ENCODE measurements at places on chromosomes 16 and 17. TPM values are rescaled to one million over a fixed set of nuclear protein-coding genes. Genes with fewer than 3 reads are reported as not detected.

DNA sequence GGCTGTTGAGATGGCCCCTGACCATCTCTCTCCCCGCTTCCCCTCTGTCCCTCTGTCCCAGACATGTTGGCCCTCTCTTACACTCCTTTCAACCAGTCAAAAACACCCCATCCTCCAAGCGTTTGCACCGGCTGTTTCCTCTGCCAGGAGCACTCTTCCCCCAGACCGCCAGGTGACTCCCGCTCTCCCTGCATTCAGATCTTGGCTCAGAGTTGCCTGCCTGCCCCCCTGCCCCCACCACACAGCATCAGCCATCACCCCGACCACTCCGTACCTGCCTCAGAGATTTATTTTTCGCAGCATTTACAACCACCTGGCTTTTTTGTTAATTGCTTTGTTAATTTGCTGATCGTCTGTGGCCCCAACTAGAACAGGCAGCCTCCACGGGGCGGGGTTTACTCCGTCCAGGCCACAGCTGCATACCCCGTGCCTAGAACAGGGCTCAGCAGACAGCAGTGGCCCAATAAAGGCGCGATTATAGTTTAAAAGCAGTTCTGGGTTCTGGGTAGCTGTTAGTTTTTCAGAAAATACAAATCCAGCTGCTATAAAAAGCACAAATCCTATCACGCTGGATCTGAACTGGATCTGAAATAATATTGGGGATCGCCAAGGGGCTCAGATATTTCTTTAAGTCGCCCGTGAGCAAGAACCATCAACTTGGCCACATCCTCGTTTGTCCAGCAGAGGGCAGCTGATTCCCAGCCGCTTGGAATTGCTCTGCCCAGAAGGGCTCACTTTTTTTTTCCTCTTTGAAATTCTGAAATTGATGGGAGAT, 173.6 kb downstream of the IRF8 start:
- DNase-seq, result peak; percentile 75

The PRSS27 gene
- 0.60 TPM for total RNA-seq

The ABCC6 gene
- 0.95 TPM for total RNA-seq

DNA sequence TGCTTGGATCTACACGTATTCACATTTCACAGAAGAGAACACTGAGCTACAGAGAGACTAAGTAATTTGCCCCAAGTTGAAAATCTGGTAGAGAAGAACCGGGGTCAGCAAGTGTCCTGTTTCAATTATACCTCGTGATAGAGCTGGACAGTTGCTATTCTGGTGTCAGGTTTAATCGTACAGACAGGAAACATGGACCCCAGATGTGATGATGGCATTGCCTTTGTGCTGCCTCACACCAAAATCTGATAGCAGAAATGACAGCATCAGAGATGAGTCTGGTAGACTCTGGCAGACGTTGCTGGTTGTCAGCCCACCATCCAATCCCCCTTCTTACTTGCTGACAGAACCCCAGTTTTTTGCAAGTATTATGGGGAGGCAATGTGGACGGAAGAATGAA, 112.1 kb upstream of the FOXF1 start:
- no peak for DNase-seq

GRCh38 chr16:51989637-51990230, 557.2 kb downstream of the TOX3 start:
- DNase-seq, result no peak

DNA sequence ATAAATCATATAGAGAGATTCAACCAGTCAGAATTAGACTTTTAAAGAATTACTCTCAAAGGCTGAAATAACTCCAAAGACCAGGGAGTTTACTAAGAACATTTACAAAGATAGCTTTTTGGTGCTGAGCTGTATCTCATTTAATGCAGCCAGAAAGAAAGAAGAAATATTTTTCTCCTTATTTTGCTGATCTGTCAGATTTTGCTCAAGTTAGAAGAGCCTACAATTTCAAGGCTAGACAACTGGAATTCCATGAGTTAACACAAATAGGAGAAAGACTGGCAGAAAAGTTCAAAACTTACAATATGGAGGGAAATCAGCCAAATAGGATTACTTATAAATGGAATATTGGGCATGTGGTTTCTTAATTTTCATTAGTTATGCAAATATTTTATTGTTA, 6.1 kb upstream of the SLFN12 start:
- no peak for DNase-seq

The ASGR1 gene
- total RNA-seq, result 14.0 TPM
